ENCODE measurements at places on chromosomes 6 and 20.

- no peak for DNase-seq
Measured at GRCh38 chr20:41738604-41739206, 120.5 kb upstream of the CHD6 start.

GRCh38 chr6:155045561-155046404, 50.7 kb downstream of the TIAM2 start:
- DNase-seq, result no peak

DNA sequence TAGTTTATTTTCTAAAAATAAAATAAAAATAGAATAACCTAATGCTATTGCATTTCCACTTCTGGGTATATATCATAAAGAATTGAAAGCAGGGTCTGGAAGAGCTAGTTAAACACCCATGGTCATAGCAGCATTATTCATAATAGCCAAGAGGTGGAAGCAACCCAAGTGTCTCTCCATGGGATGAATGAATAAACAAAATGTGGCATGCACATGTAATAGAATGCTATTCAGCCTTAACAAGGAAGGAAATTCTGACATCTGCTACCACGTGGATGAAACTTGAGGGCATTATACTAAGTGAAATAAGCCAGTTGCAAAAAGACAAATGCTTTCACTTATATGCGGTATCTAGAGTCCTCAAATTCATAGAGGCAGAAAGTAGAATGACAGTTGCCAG, 130.8 kb downstream of the TIAM2 start:
- DNase-seq, result no peak

- DNase-seq, result peak; percentile 48
Measured at GRCh38 chr6:166515072-166515810, 71.2 kb downstream of the RAMACL start.

- no peak for DNase-seq
Measured at GRCh38 chr20:23200914-23201313, 114.8 kb upstream of the CD93 start.

- DNase-seq, result no peak
Measured at GRCh38 chr20:53362736-53363135, 230.9 kb downstream of the ZNF217 start.

- no peak for DNase-seq
Measured at GRCh38 chr6:79694156-79694555, 63.0 kb downstream of the SH3BGRL2 start.

DNA sequence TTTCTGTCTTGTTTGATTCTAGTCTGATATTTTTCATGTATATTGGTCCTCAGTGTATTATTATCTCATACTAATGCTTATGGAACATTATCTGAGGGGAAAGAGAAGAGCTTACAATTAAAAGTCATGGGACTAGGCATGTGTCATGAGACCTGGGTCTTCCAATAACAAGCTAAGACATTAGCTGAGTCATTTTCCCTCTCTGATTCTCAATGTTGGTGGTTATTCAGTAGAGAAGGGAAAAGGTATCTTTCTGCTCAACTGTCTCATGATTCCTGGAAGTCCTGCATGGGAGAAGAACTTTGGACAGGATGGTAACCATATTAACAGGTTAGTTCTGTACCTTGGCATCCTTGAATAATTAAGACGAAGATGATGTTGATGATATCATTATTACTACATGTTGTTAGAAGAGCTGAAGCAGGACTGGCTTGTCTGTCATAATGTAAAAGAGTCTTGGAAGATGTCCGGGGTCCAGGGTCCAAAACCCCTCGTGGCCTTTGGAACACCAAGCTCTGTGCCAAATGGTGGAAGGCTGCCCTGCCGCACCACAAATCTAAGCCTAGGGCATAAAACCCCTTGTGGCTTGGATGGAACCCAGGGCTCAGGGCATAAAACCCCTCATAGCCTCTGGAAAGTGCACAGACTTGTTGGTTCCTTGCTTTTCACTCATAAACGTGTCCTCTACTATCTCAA, 19.1 kb downstream of the TRIM38 start:
- peak; percentile 64 for DNase-seq

GRCh38 chr6:53481323-53481722, 63.6 kb downstream of the GCLC start:
- no peak for DNase-seq

- no peak for DNase-seq
Measured at GRCh38 chr6:128574402-128574801, 54.0 kb upstream of the PTPRK start.

- no peak for DNase-seq
Measured at GRCh38 chr6:126540161-126540560, 200.2 kb downstream of the CENPW start.

DNA sequence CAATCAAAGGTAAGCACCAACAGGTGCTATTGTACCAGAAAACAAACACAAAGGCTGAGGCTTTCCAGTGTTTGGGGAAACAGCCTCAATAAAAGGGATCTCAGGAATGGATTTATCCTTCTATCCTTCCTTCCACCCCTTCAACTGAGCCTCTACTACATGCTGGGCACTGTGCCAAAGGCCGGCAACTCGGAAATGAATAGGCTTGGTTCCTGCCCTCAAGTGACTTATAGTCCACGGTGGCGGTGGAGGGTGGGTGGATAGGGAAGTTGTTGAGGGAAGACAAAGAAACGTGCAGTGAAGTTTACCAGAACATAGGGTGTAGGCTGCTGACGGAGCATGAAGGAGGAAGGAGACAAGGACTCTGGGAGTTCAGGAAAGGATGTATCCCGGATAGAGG, 73.4 kb upstream of the TAB2 start:
- DNase-seq, result no peak

DNA sequence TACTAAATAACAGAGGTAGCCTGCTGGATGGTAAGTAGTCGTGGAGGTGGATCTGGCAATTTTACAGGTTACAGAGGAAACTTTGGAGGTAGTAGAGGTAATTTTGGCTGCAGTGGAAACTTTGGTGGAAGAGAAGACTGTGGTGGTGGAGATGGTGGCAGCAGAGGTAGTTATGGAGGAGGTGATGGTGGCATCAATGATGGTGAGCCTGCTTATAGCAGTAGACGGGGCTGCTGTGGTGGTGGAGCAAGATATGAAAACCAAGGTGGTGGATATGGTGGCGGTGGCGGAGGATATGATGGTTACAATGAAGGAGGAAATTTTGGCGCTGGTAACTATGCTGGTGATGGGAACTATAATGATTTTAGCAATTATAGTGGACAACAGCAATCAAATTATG, 15.3 kb downstream of the RAB5IF start:
- no peak for DNase-seq

DNA sequence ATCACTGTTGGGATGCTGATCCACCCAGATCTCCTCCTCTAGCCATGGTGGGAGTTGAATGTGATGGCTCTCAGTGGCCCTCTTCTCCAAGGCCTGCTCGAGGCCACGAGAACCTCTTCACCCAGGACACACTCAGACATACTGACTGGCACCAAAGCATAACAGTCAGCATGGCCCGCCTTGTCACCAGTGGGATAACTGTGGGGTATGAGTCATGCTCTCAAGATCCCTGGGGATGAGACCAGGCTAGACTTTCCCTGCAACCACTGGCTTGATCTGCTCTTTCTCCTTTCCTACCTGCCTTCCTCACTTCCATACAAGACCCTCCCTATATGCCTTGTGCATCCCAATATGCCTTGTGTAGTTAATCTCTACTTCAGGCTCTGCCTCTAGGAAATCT, 66.8 kb downstream of the RIN2 start:
- DNase-seq, result no peak

- DNase-seq, result no peak
Measured at GRCh38 chr6:16564436-16564835, 196.8 kb downstream of the ATXN1 start.

- no peak for DNase-seq
Measured at GRCh38 chr20:63664861-63665594, 6.9 kb downstream of the RTEL1 start.

DNA sequence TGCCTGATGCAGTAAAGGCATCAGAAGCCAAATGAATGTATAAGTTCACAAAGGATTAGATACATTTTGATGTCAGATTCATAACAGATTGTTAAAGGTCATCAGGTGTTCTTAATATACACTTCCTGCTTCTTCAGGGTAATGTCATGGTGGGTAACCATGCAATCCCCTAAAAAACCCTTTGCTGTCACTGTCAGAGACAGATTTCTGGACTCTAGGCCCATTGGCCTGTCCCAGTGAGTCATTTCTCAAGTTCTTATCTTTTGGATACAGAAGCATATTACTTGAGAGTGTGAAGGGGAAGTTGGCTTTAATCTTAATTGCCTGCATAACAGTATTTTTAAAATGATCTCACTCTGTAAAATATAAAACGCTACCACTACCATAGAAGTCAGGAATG, 895.6 kb upstream of the MAP3K7 start:
- no peak for DNase-seq

- DNase-seq, result no peak
Measured at GRCh38 chr6:4682431-4683097, 93.6 kb upstream of the CDYL start.

GRCh38 chr6:130849594-130849993, 22.4 kb downstream of the SMLR1 start:
- no peak for DNase-seq

DNA sequence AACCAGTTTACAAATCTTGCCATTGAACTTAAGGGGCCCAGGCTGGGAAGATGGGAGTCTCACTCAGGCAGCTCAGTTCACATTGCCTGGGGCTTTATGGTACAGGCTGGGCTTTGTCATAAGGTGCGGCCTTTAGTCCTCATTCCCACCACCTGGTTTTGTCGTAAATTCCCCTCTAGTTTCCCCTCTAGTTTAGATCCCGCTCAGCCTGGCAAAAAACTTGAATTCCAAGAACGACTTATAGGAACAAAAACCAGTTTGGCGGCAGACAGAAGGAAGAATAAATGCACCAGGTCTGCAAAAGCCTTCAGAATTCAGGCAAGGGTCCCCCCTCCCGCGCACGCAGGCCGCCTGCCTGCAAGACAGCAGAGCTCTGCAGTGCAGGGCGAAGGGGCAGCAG, 4.1 kb downstream of the BMP7 start:
- no peak for DNase-seq

DNA sequence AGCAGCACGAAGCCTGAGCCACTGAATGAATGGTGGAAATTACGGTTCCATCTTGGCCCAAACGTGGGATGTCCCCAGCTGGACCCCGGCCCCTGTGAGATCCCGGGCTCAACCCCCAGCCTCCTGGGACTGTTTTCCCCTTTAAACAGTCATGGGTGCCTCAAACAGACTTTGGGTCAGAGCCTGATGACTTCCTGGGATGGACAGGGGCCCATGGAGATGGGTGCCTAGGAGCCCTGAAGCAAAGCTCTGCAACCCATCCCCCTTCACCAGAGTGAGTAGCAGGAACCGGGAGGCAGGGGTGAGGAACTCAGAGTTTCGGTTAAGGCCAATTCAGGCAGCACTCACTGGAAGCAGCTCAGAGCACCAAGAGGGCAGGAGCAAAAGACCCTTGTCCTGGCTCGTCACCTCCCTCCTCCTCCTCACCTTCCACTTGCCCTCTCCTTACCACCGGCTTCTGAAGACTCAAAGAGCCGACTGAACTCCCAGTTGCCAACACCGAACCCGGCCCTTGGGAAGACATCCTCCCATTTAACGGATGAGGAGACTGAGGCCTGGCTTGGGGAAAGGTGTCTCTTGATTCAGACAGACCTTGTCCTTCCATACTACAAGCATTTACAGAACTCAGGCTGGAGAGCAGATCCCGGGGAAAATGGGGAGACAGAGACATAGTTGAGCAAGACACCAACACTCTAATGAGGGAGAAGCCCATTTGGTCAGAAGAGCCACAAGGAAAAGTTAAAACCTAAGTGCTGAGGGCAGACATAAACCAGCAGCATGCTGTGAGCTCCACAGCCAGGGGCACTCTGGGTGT, 14.9 kb upstream of the TLDC2 start:
- no peak for DNase-seq

DNA sequence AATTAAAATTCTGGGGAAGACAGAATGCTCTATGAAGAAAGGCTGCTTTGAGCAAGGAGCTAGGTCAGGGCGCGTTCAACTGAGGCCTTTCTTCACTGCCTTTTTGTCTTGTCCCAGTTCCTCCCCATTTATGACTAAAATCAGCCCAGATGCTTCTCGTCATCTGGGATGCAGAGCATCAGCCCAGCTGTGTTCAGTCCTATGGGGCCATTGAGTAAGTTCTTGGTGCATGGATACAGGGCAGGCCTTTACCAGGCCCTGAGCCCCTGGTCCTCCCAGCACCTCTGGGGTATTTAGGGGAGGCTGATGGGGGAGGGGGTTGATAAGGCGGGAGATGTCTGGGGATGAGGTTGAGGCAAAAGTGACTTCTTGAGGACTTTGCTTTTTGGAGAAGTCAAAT, 55.7 kb downstream of the PTPN1 start:
- DNase-seq, result no peak

DNA sequence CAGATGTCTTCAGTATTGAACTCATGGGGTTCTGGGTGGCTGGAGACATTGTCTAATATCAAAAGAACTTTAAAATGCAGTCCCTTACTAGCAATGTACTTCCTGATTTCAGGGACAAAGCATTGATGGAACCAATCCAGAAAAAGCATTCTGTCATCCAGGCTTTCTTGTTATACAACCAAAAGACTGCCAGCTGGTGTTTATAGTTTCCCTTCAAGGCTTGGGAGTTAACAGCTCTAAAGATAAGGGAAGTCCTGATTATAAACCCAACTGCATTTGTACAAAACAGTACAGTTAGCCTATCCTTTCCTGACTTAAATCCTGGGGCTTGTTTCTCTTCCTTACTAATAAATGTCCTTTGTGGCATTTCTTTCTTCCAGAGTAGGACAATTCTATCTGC, 160.0 kb downstream of the COL21A1 start:
- no peak for DNase-seq

DNA sequence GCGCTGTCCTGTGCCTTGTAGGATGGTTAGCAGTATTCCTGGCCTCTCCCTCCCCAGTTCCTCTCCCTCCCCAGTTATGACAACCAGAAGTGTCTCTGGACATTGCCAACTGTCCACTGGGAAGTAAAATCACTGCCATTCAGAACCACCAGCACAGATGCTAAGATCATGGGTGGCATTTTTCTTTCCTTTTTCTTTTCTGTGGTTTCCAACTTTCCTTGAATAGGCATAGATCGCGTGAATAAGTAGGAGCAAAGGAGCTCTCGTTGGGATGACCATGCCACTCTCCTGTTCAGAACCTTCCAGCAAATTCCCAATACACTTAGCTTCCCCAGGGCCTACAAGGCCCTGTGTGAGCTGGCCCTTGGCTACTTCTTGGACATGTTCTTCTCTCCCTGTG, 59.0 kb downstream of the EYA2 start:
- DNase-seq, result no peak

DNA sequence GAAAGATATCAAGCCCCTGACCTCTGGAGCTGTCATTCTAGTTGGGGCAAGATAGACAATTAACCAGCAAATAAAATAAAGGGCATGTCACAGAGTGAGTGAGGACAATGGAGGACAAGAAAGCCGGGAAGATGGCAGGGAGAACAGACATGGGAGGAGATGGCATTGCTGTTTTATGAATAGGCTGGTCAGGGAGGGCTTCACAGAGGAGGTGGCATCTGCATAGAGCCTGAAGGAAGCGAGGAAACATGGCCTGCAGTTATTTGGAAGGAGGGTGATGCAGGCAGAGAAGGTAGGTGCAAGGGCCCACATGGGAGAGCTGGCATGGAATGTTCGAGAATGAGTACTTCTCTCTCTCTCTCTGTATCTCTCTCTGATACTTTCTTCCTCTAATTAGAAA, 63.7 kb downstream of the EFCAB8 start:
- DNase-seq, result no peak
